ENCODE measurements at places on chromosomes 16 and 17.

DNA sequence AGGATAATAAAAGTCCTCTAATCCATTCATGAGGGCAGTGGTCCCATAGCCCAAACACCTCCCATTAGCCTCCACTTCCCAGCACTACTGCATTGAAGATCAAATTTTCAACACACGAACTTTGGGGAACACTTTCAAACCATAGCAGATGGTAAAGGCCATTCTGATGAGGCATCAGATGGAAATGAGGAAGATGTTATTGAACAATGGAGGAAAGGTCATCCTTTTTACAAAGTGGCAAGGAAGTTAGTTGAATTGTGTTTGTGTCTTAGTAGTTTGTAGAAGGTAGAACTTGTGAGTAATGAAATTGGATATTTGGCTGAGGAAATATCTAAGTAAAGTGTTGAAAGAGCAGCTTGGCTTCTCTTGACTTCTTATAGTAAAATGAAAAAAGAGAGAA, 93.3 kb upstream of the NLRP1 start:
- no peak for DNase-seq

DNA sequence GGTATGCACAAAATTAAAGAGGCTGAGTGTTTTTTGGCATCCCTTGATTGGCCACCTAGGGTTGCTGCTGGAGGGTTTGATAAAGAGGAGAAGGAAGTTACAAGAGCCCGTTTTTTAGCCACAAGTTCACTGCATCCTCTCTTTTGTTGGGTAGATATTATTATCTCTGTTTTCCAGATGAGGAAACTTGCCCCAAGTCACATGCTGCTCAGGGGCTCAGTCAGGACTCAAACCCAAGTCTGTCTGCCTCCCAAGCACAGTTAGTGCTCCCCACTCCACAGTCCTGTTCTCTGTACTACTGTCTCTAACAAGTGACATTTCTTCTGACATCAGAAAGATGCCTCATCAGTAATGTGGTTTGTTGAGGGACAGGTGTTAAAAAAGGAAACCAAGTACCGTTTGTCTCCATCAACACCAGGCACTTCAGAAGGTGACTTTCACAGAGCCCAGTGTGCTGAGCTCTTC, 1.4 kb downstream of the NT5M start:
- no peak for DNase-seq

- no peak for DNase-seq
Observed at GRCh38 chr17:64767269-64767997, 105.3 kb upstream of the SMURF2 start.

DNA sequence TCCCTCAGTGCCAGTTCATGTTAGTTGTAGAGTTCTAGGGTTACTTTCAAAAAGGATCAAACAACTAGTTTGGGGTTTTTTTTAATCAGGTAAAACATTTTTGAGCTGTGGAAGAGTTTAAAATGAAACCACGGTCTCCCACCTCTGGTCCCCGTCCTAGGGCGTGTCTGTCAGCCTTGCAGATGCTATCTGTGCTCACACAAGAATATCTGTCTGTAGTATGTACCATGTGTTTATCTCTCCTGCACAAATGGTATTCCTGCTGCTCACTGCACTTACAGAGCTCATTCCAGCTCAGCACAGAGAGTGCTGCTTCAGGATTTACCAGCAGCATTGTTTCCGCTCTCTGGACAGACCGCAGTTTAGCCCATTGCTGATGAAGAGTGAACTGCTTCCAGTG, 38.9 kb downstream of the UBN1 start:
- DNase-seq = no peak

- no peak for DNase-seq
Observed at GRCh38 chr16:84818133-84818532, 1.7 kb upstream of the CRISPLD2 start.

DNA sequence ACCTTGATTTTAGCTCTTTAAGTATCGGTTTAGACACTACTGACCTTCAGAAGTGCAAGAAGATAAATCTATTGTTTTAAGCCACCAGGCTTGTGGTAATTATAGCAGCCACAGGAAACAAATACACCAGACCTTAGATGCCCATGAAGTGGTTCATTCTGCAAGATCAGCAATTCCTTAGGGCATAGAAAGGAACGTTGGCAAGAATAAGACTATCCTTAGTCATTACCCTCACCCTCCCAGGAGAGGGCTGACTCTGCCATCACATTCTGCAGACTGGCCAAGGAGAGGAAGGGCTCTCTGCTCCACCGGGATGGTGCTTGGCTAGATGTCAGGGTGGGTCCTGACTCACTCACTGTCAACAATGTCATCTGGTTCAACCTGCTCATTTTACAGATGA, 14.1 kb upstream of the NDEL1 start:
- no peak for DNase-seq

- DNase-seq = no peak
Observed at GRCh38 chr17:64017381-64017980, 3.0 kb downstream of the ICAM2 start.

- no peak for DNase-seq
Observed at GRCh38 chr17:58371300-58371950, 19.4 kb upstream of the SUPT4H1 start.

GRCh38 chr17:7707446-7707845, 2.4 kb downstream of the EFNB3 start:
- DNase-seq = peak; percentile 59

DNA sequence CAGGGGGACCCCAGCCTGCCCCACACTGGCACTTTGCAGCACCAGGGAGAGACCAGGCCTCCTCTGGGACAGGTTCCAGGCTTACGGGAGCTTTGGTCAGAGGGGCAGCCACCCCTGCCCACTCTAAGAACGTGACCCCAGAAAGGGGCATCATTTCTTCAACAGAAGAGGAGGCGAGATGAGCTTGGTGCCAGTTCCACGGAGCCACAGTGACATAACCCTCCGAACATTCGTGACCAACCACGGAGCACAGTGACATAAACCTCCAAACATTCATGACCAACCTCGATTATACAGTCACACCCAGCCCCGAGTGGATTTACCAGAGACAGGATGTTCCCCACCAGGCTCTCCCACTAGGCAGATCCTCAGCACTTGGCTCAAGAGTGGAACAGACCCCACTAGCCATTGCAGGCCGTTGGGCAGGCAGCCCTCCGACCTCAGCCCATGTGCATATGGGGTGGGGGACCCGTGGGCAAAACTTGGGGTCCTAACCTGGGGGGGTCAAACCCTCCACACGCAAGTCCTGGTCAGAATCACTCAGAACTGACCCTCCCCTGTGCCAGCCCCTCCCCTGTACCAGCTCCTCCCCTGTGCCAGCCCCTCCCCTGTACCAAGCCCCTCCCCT, 112.9 kb downstream of the METRNL start:
- DNase-seq = no peak

DNA sequence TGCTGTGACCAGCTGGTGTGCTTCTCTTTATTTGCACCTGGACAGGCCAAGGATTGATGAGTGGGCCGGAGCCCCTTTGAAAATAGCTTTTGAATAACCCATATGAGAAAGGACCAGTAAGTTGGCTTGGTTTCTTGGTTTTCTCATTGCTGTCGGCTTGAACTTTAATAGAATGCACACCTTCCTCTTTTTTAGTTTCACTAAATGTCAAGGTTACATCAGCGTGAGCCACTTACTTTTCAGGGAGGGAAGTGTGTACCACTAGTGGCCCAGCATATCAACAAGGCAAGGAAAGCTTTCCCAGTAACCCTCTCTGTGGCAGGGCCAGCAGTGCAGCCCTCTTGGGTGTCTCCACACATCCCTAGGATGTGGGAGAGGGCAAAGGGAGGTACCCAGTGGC, 433.3 kb downstream of the CA10 start:
- no peak for DNase-seq

DNA sequence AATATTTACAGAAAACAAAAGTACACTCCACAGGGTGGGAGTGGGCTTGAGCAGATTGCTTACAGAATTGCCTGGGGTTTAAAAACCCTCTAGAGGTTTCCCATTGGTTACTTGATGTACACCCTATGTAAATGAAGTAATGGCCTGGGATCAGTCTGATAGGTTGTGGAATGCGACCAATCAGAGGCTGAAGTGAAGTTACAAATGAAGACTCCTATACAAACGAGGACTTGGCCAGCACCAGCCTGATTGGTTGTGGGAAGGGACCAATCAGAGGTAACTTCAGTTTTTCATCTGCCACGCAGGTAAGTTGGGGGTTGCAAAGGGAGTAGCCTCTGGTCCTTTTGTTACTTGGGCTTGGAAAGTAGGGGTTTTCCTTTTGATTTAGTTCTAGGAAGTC, 8.8 kb downstream of the EEF2K start:
- no peak for DNase-seq

GRCh38 chr16:27237219-27238015, 31.2 kb downstream of the NSMCE1 start:
- DNase-seq = no peak

- no peak for DNase-seq
Observed at GRCh38 chr17:58789160-58789559, 33.5 kb downstream of the PPM1E start.

- DNase-seq = peak; percentile 82
Observed at GRCh38 chr17:63911657-63912100, 621 bp upstream of the CSHL1 start.

DNA sequence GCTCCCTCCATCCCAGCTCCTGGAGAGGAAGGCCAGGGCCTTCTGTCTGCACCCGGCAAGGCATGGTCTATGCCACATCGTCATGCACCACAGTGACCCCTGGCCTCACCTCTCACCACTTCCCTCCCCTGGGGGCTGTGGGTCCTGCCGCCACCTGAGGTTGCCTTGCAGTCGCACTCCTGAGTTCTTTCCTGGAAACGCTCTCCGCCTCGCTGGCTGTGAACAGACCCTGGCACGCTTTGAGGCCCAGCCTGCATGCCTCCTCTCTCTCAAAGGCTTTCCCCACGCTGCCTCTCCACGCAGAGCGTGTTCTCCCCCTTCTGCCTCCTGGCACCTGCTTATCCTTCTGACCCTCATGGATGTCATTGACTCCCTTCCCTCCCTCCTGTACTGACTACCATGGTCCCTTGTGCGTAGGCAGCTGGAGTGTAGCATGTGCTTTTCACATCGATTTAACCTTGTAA, 45.4 kb downstream of the SEC14L1 start:
- no peak for DNase-seq

Data from H9 (cell line).